ENCODE measurements at places on chromosomes 2 and 18.

DNA sequence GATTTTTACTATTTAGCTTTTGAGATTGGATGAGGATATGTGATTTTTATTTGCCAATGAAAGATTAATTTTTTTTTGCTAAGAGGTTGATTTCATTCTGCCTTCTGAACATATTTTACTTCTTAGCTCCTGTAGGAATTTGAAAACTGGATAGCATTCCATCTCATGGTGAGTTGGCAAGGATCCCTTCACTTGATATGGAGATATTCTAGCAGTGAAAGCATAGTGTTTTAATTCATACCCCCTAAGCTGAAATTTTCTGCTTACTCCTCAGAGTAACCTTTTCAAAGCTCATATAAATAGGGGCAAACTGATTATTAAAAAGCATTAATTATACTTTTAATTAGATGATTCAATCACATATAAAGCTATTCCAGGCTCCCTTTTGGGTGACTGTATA lies 61.0 kb upstream of the KCNJ3 start:
- no peak overlapping the region for H3K27ac ChIP-seq
- H3K27me3 ChIP-seq, result no peaks in the 10 kb centered on the region
- H3K4me1 ChIP-seq, result no peaks in the 10 kb centered on the region
- no peak overlapping the region for H3K4me3 ChIP-seq
- no peaks in the 10 kb centered on the region for H3K36me3 ChIP-seq

DNA sequence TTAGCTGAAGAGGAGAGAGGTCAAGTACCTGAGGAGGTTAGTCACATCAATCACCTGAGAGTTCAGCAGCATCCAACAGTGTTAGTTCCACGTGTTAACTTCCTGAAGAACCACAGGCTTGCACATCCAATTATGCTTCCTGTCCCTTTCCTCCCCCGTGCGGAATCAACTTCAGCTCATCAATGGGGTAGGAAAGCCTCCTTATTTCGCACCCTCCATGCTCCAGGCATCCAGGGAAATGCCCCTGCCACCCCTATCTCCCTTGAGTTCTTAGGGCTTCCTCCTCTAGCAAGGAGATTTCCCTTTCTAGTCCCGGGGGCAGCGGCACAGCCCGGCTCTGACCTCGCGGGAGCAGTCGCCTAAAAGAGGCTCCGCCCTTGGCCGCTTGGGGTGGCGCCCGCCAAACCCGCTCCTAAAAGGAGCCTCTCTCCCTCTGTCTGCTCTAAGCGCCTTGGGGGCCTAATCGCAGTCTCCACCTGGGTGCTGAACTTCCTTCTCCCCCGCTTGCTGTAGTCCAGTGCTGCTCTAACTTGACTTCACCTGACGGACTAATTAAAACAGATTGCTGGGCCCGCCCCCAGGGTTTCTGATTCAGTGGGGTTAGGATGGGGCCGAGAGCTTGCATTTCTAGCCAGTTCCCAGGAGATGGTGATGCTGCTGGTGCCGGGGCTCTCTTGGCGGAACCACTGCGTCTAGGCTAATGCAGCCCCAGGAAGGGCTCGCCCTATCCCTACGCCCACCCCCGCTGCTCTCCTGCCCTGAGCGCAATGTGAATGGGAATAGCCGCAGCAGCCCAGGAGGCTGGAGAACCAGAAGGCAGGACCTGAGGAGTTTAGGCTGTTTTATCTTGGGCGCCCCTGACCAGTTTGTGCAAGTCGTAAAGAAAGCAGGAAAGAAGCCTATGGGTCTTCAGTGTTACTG lies 3.4 kb upstream of the TET3 start:
- H3K36me3 ChIP-seq, result peaks cover 4% of the 10 kb centered on the region
- peak overlapping the region; percentile 91 for H3K4me3 ChIP-seq
- H3K27ac ChIP-seq, result no peak overlapping the region
- peak; percentile 50 for DNase-seq

DNA sequence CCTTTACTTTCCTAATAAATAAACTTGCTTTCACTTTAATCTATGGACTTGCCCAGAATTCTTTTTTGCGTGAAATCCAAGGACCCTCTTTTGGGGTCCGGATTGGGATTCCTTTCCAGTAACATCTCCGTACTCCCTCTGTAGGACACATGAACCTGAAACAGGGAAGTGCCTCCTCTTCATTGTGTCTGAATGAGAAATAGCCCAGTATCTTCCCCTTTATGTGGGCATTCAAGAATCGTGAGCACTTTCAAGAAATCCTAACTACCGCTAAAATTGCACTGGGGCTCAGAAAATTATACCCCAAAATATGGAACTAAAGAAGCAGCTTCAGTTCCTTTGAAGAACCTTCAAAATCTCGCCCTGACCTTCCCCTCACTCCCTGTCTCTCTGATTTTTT lies 7.8 kb upstream of the POMC start:
- H3K27ac ChIP-seq, result no peak overlapping the region
- peaks cover 21% of the 10 kb centered on the region for H3K27me3 ChIP-seq
- H3K4me3 ChIP-seq, result no peak overlapping the region
- DNase-seq, result no peak
- H3K36me3 ChIP-seq, result no peaks in the 10 kb centered on the region

DNA sequence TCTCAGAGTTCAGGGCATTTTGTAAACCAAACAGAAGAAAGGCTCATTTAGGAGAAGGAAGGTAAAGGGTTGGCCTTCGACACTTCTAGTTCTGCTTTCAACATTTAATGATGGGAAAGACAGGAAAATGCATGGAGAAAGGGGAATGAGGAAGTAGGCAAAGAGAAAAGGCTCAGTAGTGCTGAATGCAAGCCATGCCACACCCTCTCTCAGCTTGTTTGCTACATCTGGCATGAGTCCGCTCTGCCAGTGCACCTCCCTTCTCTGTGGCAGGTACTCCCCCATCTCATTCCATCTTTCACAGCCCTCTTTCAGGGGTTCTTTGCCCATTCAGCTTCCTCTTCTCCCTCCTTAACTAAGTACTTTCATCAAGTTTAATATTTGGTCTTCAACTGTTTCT lies 120.9 kb upstream of the ITGB6 start:
- no peak overlapping the region for H3K27ac ChIP-seq
- no peak overlapping the region for H3K4me3 ChIP-seq
- H3K36me3 ChIP-seq, result no peaks in the 10 kb centered on the region
- no peak for DNase-seq

DNA sequence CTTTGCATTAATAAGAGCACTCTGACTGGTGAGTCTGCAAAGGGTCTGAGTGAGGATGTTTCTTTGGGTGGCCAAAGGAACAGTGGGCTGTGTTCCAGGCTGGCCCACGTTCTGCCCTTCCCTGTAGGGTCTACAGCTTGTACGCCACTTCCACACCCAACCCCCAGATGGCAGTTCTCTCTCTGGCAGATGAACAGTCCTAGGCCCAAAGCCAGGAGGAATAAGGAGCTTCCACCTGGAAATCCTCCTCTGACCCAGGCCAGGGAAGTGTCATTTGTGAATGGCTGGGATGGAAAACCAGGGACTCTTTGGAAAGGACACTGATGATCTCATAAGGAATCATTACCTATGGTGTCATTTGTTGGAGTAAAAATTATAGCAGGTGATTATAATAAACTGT lies 6.6 kb downstream of the OTOF start:
- no peak for DNase-seq
- no peaks in the 10 kb centered on the region for H3K4me1 ChIP-seq
- H3K27ac ChIP-seq, result no peak overlapping the region
- no peak overlapping the region for H3K4me3 ChIP-seq

GRCh38 chr2:105597806-105598803 lies 146.6 kb upstream of the NCK2 start:
- H3K36me3 ChIP-seq, result no peaks in the 10 kb centered on the region
- no peak for DNase-seq
- H3K4me3 ChIP-seq, result no peak overlapping the region
- peaks cover 33% of the 10 kb centered on the region for H3K4me1 ChIP-seq
- no peaks in the 10 kb centered on the region for H3K27me3 ChIP-seq
- no peak overlapping the region for H3K27ac ChIP-seq

- no peaks in the 10 kb centered on the region for H3K27me3 ChIP-seq
- H3K4me1 ChIP-seq, result peaks cover 69% of the 10 kb centered on the region
- H3K36me3 ChIP-seq, result no peaks in the 10 kb centered on the region
- H3K4me3 ChIP-seq, result no peak overlapping the region
- peak overlapping the region; percentile 38 for H3K27ac ChIP-seq
These were observed 70.6 kb downstream of the CERS6 start for GRCh38 chr2:168526641-168527040.

DNA sequence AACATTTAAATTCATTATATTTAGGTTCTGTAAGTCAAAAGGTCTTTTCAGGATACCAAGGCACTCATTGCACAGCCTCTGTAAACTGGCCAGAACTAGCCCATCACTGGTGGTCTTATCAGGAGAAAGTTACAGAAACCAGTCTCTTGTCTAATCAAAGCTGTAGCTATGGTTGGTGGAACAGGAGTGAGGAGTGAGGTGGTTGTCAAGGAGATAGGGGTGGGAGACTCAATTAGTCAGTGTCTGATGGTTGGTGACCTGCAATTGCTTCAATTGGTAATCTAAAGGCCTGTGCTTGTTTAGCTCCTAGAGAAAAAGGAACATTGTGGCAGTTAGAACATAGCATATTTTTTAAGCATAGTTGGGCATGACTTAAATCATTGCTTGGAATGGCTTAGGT lies 458.6 kb upstream of the CDH2 start:
- H3K4me3 ChIP-seq, result no peak overlapping the region
- H3K27ac ChIP-seq, result no peak overlapping the region
- no peak for DNase-seq
- no peaks in the 10 kb centered on the region for H3K27me3 ChIP-seq
- no peaks in the 10 kb centered on the region for H3K36me3 ChIP-seq

Data from glutamatergic neuron (in vitro differentiated cells).